AG04449 (cell line): ENCODE measurements at places on chromosomes 13 and 19.

DNA sequence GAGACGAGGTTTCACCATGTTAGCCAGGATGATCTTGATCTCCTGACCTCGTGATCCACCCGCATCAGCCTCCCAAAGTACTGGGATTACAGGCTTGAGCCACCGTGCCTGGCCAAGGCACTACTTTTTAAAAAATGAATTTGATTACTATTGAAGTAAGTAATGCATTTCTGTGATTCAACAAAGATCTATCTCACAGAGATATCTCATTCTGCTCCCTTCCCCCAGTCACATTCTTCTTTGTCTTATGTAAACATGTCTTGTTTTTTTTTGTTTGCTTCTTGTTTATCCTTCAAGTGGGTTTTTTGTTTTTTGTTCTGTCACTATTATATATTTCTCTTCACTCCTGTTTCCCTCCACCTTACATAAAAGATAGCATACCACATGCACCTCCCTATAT, 6.6 kb downstream of the ZNF146 start:
- DNase-seq: no peak

DNA sequence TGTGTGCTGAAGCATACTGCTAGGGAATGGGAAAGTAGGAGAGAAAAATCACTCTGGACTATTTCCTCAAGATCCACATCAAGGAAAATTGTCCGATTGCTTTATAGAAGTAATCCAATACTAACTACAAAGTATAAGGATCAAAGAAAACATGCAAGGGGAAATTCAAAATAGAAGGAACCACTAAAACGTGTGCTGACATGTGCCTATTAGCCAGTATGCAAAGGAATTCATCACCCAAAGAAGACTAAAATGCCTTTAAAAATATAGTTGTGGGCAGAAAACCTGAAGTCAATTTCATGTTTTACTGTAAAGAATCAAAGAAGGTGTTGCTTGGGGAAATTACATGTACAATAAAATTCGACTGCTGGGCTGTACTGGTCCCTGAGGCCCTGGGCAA, 14.3 kb downstream of the DLEU7 start:
- no peak for DNase-seq

GRCh38 chr19:38654628-38655055, 7.2 kb downstream of the ACTN4 start:
- no peak for DNase-seq

GRCh38 chr13:104008075-104008474, 941.9 kb upstream of the SLC10A2 start:
- DNase-seq: no peak

- no peak for DNase-seq
These were observed 154.9 kb downstream of the UGGT2 start for GRCh38 chr13:95898256-95898655.

DNA sequence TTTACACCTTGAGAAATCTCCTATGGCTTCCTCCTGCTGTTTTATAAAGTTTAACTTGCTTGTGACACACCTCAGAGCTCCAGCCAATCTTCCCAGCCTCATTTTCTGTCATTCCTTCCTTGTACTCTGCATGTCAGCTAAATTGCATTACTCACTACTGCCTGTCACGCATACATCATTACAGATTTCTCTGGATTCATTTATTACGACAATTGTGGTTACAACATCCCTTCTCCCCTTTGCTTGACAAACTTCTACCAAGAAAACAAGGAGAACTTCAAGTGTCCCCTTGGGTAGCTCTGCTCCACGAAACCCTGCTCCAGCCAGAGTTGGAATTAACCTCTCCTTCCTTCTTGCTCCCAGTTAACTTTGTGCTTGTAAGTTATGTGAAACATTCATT, 22.0 kb upstream of the GPR18 start:
- peak; percentile 49 for DNase-seq

GRCh38 chr19:3153286-3154230, 17.7 kb downstream of the GNA15 start:
- no peak for DNase-seq

DNA sequence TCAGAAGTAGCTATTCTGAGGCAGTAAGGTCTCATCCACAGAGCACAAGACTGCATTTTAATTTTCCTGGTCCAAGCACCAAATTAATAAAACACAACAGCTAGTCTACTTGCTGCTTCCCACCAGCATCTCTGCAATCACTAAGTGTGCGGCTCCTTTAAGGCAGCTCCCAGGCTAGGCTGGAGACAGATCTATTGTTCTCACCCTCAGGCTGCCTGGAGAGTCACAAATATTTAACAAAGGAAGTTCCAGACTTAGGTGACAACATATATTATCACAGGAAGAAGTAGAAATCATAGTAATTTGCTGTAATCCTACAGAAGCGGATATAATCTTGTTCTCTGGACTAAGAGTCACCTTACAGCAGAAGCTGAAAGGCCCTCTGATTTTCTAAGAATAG, 2.2 kb upstream of the EID2 start:
- no peak for DNase-seq

GRCh38 chr19:43552616-43553015, 19.6 kb downstream of the ZNF575 start:
- DNase-seq: no peak

GRCh38 chr19:42412661-42413076, 14.5 kb downstream of the LIPE start:
- no peak for DNase-seq

GRCh38 chr13:35906636-35907035, 224.5 kb downstream of the DCLK1 start:
- DNase-seq: no peak

- DNase-seq: no peak
These were observed 71.9 kb downstream of the CDK8 start for GRCh38 chr13:26325876-26326275.

DNA sequence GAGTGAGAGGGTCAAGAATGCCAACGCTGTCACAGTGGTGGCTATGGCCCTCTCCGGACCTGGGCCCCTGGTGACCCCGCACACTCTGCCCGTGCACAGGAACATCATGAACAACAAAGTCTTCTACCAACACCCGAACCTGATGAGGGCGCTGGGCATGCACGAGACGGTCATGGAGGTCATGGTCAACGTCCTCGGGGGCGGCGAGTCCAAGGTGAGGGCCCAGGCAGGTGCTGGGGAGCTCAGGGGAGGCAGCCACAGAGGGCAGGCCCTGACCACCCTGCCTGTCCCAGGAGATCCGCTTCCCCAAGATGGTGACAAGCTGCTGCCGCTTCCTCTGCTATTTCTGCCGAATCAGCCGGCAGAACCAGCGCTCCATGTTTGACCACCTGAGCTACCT, 62.6 kb downstream of the RYR1 start:
- no peak for DNase-seq

GRCh38 chr13:99614465-99614885, 113.2 kb downstream of the TM9SF2 start:
- DNase-seq: no peak

GRCh38 chr19:55305491-55305890, 19.6 kb downstream of the TMEM150B start:
- no peak for DNase-seq

DNA sequence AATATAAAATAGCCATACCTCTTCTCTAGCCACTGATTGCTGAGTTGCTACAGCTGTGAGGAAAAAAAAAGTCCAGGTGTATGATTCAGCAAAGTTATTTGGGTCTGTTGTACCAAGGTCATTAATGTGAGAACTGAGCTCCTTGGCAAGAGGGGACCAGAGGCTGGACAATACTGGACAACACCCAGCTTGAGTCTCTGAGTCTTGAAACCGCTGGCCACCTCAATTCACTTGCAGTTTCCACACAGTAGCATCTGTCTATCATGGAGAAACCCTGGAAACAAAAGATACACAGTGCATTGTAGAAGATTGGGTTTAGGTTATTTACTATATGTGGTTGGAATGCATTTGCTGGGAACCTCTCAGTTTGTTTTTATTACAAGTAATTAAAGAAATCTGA, 60.4 kb downstream of the WDFY2 start:
- no peak for DNase-seq

DNA sequence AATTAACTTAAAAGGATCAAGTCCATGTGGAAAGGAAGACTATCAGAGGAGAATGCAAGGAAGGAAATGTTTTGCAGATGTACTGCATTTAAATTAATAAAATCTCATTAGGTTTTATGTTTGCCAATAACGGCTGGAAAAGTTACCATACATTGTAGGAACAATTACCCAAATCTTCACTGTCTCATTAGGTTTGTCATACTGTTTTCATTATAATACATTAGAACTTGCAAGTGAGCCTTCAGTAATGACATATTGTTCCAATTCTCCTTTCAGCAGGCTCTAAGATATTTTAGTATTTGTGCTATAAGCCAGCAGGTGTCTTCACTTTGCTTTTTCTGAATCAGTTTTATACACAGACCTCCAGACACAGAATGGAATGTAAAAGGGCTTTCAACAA, 661.6 kb upstream of the KLHL1 start:
- no peak for DNase-seq

GRCh38 chr19:7970716-7971448, 27.4 kb upstream of the TIMM44 start:
- DNase-seq: no peak

DNA sequence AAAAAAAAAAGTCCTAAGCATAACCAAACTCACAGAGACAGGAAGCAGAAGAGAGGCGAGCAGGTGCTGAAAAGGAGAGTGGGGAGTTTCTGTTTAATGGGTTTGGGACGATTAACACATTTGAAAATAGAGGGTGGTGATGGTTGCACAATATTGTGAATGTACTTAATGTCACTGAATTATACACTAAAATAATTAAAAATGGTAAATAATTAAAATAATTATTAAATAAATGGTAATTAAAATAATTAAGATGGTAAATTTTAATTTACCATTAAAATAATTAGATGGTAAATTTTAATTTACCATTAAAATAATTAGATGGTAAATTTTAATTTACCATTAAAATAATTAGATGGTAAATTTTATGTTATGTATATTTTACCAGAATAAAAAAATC, 74.8 kb upstream of the XPO4 start:
- no peak for DNase-seq

DNA sequence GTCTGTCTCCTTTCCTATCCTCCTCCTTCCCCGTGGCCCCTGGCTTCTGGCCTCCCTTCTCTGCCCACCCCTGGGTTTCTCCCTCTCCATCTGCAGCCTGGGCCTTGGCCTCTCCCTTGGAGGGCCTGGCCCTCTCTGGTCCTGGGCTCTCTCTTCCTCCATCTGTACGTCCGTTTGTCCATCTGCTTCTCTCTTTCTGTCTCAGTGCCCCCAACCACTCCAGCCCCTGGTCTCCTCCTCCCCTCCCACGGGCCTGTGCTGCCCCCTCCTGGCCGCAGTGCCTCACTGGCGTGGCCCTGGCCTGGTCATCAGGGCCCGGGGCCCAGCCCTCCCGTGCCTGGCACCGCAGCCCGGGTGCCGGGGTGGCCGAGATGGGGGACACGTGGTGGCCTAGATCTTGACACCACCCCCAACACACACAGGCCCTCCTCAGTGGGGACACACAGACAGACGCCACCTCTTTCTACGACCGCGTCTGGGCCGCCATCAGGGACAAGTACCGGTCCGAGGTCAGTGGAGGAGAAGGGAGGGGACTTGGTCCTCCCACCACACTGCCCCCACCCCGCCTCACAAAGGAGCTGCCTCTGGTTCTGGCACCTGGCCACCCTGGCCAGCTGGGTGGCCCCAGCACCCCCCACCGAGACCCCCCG, 11.3 kb downstream of the PRKCSH start:
- no peak for DNase-seq

GRCh38 chr13:101945435-101945834, 456.4 kb downstream of the FGF14 start:
- DNase-seq: no peak

GRCh38 chr13:110271313-110271712, 35.6 kb downstream of the COL4A1 start:
- DNase-seq: no peak

DNA sequence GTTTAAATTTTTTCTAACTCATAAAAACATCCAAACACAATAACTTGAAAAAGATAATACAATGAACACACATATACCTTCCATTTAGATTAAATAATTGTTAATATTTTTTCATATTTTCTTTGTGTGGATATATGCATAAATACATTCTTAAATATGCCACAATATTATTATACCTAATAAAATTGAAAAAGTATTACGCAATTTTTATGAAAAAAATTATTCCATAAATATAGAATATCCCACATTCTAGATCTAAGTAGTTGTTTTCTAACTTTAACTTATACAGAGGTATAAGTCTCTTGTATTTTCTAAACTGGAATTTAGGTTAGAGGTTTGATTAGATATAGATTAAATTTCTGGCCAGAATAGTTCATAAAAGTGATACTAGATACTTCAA, 34.3 kb downstream of the POU4F1 start:
- DNase-seq: no peak

- DNase-seq: no peak
These were observed 15.2 kb upstream of the SUPT20H start for GRCh38 chr13:37074703-37075102.

- no peak for DNase-seq
These were observed 58.2 kb upstream of the USE1 start for GRCh38 chr19:17156947-17157302.

GRCh38 chr13:51006067-51006845, 96.7 kb downstream of the RNASEH2B start:
- no peak for DNase-seq

DNA sequence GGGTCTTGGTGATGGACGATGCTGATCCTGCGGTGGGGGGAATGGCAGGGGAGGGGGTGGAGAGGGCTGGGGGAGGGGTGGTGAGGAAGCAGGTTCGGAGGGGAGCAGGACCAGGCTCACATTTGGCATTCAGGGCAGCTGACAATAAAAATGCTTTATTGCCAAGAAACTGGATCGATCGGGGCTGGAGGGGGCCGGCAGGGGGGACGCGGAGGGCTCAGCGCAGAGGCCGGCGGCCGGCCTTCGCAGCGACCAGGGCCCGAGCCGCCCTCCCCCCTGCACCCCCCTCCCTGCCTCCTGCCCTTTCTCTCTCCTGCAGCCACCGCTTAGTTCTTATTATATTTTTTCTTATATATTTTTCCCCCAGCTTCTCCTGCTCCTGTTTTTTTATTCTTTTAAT, 18.1 kb upstream of the POU2F2 start:
- DNase-seq: no peak

GRCh38 chr19:48511321-48511731, 309 bp downstream of the LMTK3 start:
- no peak for DNase-seq

GRCh38 chr19:46955813-46956371, 63.7 kb upstream of the NPAS1 start:
- no peak for DNase-seq

DNA sequence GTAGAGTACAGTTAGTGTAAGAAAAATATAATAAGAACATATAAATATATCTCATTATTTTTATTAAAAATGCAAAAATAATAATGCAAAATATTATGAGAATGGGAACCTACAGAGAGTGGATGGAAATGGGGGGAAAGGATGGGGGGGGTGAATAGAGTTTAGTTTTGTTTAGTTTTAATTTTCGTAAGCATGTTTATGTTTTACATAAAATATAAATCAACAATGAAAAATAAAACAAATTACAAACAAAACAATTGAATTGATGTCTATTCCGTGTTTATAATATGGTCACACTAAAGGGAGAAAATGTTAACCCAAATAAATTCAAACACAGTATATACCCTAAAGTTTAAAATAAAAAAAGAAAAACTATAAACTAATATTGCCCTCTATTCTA, 1717.4 kb upstream of the SPRY2 start:
- no peak for DNase-seq
